ENCODE measurements at places on chromosomes 1 and 21. TPM values are rescaled to one million over a fixed set of nuclear protein-coding genes. Genes with fewer than 3 reads are reported as not detected.

DNA sequence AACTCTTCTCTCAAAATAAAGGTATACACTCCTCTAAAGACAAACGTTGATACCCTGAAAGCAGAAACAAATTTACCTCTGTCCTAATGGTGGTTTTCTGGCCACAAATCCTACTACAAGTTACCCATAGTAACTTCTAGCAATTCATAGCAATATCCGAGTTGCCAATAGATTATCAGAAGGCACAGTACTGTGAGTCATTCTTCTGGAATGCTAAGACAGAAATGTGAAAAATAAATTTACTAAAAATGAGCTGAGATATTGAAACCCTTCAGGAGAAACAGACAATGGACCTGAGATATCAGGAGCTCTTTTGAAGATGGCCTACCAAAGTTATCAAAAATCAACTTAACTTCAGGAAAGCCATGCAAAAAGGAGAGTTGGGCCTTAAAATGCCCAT is 715.0 kb upstream of the ADAMTS5 start:
- no peaks in the 10 kb centered on the region for H3K4me1 ChIP-seq
- no peak for DNase-seq
- no peak overlapping the region for H3K27ac ChIP-seq
- no peaks in the 10 kb centered on the region for H3K27me3 ChIP-seq
- no peaks in the 10 kb centered on the region for H3K36me3 ChIP-seq
- H3K4me3 ChIP-seq: no peak overlapping the region

CSF3R gene
- total RNA-seq: 0.22 TPM

DNA sequence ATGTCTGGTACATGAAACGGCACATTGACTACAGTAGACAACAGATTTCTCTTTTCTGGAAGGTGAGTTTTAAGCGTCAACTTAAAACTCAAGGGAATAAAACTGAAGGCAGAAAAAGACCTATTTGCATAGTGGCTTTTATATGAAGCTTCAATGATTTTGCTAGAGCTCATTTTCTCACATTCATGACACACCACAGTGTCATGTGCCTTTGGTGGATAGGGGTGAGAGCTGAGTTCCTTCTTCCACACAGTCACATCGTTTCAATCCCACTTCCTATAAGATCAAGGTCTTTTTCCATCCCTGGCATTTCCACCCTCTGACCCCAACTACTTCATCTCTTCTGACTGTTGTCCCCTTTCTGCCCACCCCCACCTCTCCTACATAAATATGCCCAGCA is 31.0 kb downstream of the IL12RB2 start:
- H3K27me3 ChIP-seq: no peaks in the 10 kb centered on the region
- no peaks in the 10 kb centered on the region for H3K36me3 ChIP-seq
- DNase-seq: no peak
- peaks cover 17% of the 10 kb centered on the region for H3K4me1 ChIP-seq
- no peak overlapping the region for H3K27ac ChIP-seq

GRCh38 chr21:30332681-30333080 is 4.8 kb downstream of the KRTAP27-1 start:
- no peaks in the 10 kb centered on the region for H3K36me3 ChIP-seq
- no peak for DNase-seq
- H3K27me3 ChIP-seq: no peaks in the 10 kb centered on the region
- no peaks in the 10 kb centered on the region for H3K4me1 ChIP-seq

- no peak overlapping the region for H3K4me3 ChIP-seq
- H3K27me3 ChIP-seq: no peaks in the 10 kb centered on the region
- H3K27ac ChIP-seq: no peak overlapping the region
- peaks cover 14% of the 10 kb centered on the region for H3K4me1 ChIP-seq
Measured at GRCh38 chr1:21255284-21255942, 34.9 kb downstream of the ECE1 start.

MPL gene
- not detected for total RNA-seq

KCNA2 gene
- total RNA-seq: 0.57 TPM

ZMYM4 gene
- total RNA-seq: 65.5 TPM

Measured in astrocyte (in vitro differentiated cells and primary cell).